ENCODE measurements at places on chromosomes 4 and X.

DNA sequence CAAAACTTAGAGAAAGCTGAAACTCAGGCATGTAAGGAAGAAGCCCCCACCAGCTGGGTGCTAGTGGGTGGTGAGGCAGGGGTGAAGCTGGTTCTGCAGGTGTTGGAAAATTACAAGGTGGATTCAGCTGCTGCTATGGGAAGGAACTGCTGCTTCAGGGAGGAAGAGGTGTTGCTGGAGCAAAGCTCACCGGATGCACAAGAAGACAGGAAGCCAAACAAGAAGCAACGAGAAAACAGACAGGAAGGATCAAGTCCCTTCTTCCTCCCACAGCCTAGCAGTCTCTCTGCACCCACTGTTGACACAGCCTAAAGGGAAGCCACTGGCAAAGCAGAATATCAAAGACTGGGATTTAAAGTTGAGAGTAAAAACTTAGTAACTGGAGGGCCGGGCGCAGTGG lies 100.2 kb upstream of the JADE1 start:
- no peak for DNase-seq

GRCh38 chr4:123120473-123120872 lies 198.1 kb upstream of the NUDT6 start:
- DNase-seq = no peak

GRCh38 chr4:109729117-109729717 lies 653 bp downstream of the PLA2G12A start:
- DNase-seq = no peak

GRCh38 chr4:5888222-5889001 lies 4.5 kb downstream of the CRMP1 start:
- DNase-seq = peak; percentile 54

GRCh38 chrX:130805903-130806302 lies 97.1 kb downstream of the ENOX2 start:
- DNase-seq = no peak

DNA sequence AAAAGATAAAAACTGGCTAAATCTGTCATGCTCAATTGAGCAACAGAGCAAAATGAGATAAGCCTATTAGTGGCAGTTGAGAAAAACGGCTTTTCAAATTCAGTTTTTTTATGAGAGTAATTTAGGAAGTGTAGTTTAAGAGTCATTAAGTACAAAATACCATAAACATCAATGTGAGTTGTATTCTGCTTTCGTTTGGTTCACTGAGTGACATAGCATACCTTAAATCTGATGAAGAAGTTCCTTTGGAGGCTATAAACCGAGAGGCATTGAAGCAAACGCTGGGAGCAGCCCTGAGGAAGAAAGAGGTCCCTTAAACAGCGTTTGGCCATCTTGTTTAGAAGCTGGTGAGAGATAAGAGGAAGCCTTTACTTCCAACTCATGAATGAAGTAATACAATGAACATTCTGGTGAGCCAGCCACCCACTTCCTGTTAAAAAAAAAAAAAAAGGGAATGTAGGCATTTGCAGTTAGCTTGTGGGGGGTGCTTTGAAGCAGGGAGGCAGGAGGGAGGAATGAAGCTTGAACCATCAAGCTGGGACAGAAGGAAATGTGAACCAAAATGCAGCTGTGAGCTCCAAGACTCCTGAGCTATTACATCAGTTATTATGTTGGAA lies 132.3 kb downstream of the ZNF330 start:
- no peak for DNase-seq

DNA sequence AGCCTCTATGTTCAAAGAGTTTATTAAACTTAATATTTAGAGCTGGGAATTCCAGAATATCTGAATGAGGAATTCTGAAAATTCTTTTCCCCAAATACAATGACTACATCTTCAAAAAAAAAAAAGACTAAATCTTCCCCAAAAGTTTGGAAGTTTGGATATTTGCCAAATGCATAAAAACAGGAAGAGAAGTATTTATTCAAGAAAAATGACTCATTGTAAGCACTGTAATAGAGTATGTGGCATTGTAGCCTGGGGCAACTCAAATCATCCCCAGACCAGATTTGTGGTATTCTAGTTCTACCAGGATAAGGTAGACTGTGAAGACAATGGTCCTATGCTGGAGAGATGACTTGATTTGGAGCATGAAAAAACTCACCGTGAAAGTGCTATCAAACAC lies 78.5 kb upstream of the PDHA2 start:
- no peak for DNase-seq

- no peak for DNase-seq
Observed at GRCh38 chrX:97691901-97692455, 808.3 kb downstream of the RPA4 start.

DNA sequence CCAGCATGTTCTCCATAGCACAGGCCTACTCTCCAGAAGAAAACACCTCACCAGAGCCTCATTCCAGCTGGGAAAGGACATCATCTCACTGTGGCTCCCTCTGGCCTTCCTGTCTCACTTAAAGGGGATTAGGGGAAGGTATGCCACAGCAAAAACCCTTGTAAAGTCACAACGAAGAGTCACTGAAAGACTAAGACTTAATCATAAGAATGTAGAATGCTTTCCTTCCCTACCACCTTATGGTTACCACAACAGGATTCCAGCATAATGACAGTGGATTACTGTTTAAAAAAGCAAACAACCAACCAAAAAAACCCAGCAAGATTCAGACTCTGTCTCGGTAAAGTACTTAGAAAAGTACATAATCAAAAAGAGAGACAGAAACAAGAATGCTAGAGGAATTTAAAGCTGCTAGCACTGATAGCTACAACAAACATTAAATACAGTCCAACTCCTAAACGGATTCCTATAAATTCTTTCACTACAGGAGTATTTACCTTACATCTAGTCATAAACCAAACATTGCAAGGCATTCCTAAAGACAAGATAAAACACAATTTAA lies 75.1 kb downstream of the BANK1 start:
- DNase-seq = no peak

GRCh38 chr4:140211161-140211560 lies 57.2 kb upstream of the MAML3 start:
- DNase-seq = no peak

GRCh38 chr4:2261110-2261852 lies 628 bp downstream of the MXD4 start:
- no peak for DNase-seq

- no peak for DNase-seq
Observed at GRCh38 chr4:81257816-81258215, 42.8 kb upstream of the PRKG2 start.

- DNase-seq = no peak
Observed at GRCh38 chr4:125520258-125520990, 205.7 kb downstream of the FAT4 start.

DNA sequence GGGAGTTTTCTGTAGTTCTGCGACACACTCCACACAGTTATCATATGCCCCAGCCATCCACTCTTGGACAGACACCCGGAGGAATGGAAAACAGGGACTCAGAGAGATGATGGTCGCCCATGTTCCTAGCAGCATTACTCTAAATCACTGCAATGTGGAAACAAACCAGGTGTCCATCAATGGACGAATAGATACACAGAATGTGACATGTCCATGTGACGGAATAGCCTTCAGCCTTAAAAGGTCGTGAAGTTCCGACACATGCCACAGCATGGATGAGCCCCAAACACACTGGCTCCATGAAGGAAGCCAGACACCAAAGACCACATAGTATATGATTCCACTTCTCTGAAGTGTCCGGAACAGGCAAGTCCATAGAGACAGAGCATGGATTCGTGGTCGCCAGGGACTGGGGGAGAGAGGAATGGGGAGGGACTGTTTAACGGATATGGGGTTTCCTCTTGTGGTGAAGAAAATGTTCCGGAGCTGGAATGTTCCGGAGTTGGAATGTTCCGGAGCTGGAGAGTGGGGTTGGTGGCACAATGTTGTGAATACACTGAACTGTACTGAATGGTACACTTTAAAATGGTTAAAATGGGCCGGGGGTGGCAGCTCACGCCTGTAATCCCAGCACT lies 28.7 kb upstream of the AFAP1 start:
- DNase-seq = no peak

DNA sequence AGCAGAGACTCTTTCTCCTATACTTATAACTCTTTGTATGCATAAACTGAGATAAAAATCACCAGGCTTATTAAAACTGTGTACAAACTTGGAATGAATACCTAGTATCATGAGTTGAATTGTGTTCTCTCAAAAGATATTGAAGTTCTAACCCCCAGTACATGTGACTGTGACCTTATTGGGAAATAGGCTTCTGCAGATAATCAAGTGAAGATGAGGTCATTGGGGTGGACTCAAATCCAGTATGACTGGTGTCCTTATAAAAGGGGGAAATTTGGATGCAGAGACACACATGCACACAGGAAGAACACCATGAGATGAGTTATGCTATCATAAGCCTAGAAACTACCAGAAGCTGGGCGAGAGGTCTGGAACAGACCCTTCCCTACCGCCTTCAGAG lies 26.2 kb downstream of the ZNF827 start:
- DNase-seq = no peak

GRCh38 chr4:182492423-182492822 lies 249.2 kb downstream of the TENM3 start:
- no peak for DNase-seq

All from NCI-H187 (cell line).